ENCODE measurements at places on chromosomes 2 and 18. TPM values are rescaled to one million over a fixed set of nuclear protein-coding genes. Genes with fewer than 3 reads are reported as not detected.
A peak's percentile ranks its signal among the peaks of the same experiment; 100 is the strongest.

DNA sequence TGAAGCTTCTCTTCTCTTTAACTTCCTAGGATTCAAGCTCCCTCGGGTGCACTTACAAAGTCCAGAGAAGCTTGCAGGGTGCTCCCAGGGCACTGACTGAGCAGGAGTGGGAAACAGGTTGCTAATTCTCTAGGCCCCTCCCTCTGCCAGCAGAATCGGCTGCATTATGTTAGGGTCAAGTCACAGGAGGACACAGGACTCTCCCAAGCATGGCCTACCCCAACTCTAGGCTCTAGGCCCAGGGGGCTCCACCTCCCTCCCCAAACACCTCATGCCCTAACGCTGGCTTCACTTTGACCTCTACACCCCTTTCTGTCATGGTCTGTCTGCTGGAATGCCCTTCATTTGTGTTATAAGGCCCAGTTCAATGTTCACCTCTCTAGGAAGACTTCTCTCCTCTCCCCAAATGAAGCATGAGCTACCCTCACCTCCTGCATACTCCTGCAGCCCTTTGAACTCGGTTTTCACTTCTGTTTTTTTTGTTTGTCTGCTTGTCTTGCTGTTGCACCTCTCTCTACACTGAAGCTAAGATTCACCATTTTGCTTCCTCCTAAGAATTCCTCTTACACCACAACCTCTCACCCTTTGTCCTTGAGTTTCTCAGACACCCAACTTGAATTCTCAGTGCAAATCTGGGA is 521.8 kb upstream of the ID2 start:
- no peaks in the 10 kb centered on the region for H3K27me3 ChIP-seq
- H3K4me1 ChIP-seq: peaks cover 4% of the 10 kb centered on the region
- H3K27ac ChIP-seq: no peak overlapping the region
- peaks cover 2% of the 10 kb centered on the region for H3K36me3 ChIP-seq
- H3K4me3 ChIP-seq: no peak overlapping the region
- DNase-seq: no peak

DNA sequence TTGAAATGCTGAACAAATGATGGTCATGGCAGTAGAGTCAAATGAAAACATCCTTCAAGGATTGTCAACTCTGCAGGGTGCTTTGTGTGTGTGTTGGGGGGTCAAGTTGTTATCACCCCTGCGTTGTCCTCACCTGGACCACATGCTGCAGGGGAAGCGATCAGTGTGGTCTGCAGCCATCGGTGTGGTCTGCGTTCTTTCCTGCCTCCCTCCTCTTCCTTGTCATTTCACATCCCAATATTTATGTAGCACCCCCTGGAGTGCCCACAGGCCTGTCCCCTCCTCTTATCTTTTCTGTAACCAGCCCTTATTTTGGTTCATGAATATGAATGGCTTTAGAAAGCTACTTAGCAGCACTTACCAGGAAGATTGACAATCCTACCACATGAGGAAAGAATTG is 38.9 kb downstream of the UGP2 start:
- H3K36me3 ChIP-seq: peaks cover 37% of the 10 kb centered on the region
- no peak overlapping the region for H3K4me3 ChIP-seq
- H3K27me3 ChIP-seq: no peaks in the 10 kb centered on the region
- H3K4me1 ChIP-seq: peaks cover 39% of the 10 kb centered on the region
- H3K27ac ChIP-seq: peak overlapping the region; percentile 17

GRCh38 chr2:159051133-159051532 is 82.7 kb downstream of the TANC1 start:
- H3K27ac ChIP-seq: no peak overlapping the region
- DNase-seq: no peak
- H3K27me3 ChIP-seq: no peaks in the 10 kb centered on the region

DNA sequence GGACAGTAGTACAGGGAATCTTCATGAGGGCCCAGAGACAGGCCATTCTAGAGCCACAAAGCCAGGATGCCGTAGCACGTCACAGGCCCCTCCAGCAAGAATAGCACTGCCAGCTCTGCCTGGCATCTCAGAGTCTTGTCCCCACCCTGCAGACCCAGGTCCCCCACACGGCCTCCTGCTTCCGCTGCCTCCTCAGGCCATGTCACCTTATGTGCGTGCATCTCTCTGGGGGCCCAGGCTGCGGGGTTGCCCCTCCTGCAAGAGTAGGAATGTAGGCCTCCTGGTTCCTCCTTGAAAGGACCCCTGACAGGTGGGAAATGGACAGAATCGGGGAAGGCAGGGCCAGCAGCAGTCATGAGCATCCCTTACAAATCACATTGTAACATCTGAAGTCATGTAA is 49.8 kb downstream of the ADI1 start:
- no peak for DNase-seq
- H3K4me3 ChIP-seq: no peak overlapping the region
- H3K4me1 ChIP-seq: no peaks in the 10 kb centered on the region
- no peaks in the 10 kb centered on the region for H3K36me3 ChIP-seq

DNA sequence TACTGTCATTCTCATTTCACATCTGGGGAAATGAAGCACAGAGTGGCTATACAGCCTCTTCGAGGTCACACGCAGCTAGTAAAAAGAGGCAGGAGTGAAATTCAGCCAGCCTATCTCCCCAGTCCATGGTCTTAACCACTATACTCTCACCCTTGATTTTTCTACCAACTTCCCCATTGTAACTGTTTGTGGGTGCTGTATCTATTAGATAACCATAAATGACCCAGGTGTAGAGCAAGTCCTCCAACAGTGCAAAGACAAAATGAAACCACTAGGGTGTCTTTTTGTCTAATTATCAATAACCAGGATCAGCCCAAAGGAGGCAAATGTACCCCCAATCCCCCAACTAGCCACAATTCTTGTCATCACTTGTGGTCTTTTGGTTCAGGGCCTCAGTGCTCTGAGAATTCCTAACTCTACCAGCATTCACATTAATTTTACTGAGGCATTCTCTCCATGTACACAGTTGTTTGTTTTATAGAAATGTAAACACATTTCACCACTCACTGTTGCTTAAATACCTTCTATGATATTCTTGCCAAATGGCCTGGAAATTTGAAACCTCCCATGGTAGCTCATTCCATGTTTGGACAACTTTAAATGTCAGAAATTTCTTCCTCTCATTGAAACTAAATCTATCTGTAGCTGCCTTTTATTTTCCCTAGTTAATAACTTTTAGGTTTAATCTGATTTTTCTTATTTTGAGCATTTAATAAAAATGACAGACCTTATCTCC is 58.7 kb downstream of the SLC40A1 start:
- H3K36me3 ChIP-seq: no peaks in the 10 kb centered on the region
- peaks cover 2% of the 10 kb centered on the region for H3K27me3 ChIP-seq
- H3K4me1 ChIP-seq: no peaks in the 10 kb centered on the region
- no peak overlapping the region for H3K27ac ChIP-seq
- DNase-seq: no peak

DNA sequence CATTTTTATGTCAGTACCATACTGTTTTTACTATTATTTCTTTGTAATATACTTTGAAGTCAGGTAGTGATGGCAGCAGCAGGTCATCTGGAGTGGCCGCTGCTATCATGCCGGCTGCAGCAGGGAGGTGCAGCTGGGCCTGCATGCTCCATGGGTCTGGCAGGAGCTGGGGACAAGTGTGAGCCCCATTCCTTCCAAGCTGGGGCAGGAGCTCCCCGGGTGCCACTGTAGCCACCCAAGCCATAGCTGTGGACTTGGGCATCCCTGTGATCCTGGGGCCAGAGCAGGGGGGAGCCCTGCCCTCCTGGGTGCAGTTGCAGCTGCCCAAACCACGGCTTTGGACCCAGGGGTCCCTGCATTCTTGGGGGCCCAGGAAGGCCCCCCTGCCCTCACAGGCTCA is 59.2 kb downstream of the CSRNP3 start:
- no peak for DNase-seq
- no peak overlapping the region for H3K27ac ChIP-seq
- H3K36me3 ChIP-seq: no peaks in the 10 kb centered on the region
- H3K4me3 ChIP-seq: no peak overlapping the region
- no peaks in the 10 kb centered on the region for H3K4me1 ChIP-seq
- no peaks in the 10 kb centered on the region for H3K27me3 ChIP-seq

DNA sequence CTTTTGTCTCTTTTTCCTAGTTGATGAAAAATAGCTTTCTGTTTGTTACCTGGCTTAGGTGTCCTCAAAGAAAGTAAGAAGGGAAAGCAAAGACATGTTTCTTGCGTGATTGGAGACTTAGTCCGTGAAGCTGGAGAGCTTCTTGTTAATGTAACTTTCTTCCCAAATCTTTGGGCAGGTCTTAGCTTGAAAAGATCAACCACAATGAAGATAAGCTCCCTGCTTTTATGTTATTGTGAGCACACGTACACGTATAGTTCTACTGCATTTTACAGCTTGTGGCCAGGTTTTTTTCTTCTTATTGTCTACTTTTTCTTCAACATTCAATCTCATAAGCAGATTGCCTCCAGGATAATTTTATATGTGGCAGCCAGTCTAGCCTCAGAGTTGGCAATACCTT is 99.8 kb downstream of the DIS3L2 start:
- H3K4me3 ChIP-seq: no peak overlapping the region
- peaks cover 7% of the 10 kb centered on the region for H3K36me3 ChIP-seq
- H3K4me1 ChIP-seq: peaks cover 34% of the 10 kb centered on the region
- H3K27ac ChIP-seq: no peak overlapping the region
- H3K27me3 ChIP-seq: no peaks in the 10 kb centered on the region
- no peak for DNase-seq

Gene WDR43
- total RNA-seq: 121 TPM
